ENCODE measurements at places on chromosomes 6 and 20.
A peak's percentile ranks its signal among the peaks of the same experiment; 100 is the strongest.

DNA sequence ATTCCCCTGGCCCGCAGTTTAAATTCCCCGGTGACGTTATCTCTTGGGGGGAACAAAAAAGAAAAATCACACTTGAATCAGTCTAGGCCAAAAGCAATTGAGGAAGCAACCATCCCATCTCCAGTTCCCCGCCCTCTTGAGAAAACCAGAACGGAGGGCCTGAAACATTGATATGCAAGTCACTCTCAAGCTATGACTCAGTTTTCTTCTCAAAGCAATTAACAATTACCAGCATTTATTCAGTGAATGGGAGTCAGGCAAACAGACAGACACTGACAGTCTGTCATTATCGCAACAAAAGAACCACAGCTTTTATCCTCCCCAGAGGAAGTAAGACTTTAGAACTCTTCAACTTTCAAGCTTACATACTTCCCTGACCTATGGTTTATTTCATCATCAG, 100.9 kb downstream of the OPRM1 start:
- no peak for DNase-seq

- no peak for DNase-seq
Observed at GRCh38 chr6:148221196-148221979, 121.2 kb upstream of the SASH1 start.

GRCh38 chr6:10733151-10733715, 10.4 kb downstream of the TMEM14C start:
- no peak for DNase-seq

GRCh38 chr20:62367136-62367632, at the start of gene LAMA5:
Gene LAMA5, minus strand, starts transcription at chr20:62367312. Its CDS starts 67 bp downstream, at chr20:62367245.
- no peak for DNase-seq

DNA sequence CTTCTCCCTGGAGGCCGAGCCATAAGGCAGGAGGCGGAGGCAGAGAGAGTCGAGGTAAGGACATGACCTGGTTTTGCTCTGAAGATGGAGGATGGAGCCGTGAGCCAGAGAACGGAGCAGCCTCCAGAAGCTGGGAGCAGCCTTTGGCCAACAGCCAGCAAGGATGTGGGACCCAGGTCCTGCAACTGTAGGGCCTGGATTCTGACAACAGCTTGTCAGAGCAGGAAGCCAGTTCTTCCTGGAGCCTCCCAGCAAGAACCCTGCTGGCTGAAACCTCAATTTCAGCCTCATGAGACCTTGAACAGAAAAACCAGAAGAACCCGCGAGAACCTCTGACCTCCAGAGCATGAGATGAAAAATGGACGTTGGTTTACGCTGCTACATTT, 13.4 kb upstream of the MRGBP start:
- no peak for DNase-seq

DNA sequence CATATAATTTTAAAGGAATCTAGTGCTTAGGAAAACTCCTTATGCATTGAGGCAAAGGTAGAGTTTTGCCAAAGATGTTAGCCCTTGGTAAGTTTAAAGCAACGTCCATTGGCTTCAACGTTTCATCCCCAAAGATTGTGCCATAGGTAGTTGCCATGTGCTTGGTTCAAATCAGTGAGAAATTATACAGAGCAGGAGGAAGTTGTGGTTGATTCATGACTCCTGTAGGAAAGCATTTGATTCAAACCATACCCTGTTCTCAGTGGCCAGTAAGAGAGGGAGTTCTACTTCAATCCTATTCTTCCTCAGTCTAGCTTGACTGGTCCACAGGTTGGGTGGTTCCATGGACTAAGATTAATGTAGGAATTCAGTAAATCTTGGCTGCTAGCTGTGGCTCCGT, 535.6 kb downstream of the QKI start:
- no peak for DNase-seq

DNA sequence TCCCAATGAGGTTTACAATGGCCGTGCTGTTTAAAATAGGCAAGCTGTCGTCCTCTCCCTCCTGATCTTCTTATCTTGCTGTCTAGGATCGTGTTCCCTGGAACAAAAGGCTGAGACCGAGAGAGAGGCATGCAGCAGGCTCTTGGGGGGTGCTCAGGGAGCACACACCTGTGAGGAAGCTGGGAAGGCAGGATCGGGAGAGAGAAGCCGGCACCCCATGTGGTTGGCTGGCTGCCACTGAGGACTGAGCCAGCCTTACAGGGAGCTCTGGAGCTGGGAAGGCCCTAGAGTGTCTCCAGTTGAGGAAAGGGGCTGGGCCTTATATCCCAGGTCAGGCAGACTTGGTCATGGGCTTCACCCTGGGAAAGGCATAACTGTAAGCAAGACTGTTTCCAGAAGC, 184.2 kb downstream of the LY86 start:
- no peak for DNase-seq

DNA sequence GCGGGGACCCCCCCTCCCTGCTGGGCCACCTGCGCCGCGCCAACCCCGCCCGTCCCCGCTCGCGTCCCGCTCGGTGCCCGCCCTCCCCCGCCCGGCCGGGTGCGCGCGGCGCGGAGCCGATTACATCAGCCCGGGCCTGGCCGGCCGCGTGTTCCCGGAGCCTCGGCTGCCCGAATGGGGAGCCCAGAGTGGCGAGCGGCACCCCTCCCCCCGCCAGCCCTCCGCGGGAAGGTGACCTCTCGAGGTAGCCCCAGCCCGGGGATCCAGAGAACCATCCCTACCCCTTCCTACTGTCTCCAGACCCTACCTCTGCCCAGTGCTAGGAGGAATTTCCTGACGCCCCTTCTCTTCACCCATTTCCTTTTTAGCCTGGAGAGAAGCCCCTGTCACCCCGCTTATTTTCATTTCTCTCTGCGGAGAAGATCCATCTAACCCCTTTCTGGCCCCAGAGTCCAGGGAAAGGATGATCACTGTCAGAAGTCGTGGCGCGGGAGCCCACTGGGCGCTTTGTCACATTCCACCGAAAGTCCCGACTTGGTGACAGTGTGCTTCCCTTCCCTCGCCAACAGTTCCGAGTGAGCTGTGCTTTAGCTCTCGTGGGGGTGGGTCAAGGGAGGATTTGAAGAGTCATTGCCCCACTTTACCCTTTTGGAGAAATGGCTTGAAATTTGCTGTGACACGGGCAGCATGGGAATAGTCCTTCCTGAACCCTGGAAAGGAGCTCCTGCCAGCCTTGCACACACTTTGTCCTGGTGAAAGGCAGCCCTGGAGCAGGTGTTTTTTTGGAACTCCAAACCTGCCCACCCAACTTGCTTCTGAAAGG, 2.1 kb downstream of the VEGFA start:
- peak; percentile 50 for DNase-seq

Data from renal pelvis (tissue), 12 donors.